GM10248 (cell line): ENCODE measurements at places on chromosomes 2 and 18.
A peak's percentile ranks its signal among the peaks of the same experiment; 100 is the strongest.

DNA sequence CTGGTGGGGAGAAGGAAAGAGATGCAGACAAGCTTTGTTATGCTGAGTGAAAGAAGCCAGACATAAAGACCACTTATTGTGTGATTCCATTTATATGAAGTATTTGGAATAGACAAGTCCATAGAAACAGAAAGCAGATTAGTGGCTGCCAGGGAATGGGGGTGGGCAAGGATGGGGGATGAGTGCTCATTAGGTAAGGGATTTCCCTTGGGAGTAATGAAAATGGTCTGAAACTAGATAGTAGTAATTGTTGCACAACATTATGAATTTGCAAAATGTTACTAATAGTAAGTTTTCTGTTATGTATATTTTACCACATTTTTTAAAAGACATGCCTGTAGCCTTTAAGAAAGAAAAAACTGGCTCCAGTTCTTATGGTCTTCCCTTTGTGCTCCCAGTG is 154.9 kb downstream of the LNPK start:
- DNase-seq: no peak

DNA sequence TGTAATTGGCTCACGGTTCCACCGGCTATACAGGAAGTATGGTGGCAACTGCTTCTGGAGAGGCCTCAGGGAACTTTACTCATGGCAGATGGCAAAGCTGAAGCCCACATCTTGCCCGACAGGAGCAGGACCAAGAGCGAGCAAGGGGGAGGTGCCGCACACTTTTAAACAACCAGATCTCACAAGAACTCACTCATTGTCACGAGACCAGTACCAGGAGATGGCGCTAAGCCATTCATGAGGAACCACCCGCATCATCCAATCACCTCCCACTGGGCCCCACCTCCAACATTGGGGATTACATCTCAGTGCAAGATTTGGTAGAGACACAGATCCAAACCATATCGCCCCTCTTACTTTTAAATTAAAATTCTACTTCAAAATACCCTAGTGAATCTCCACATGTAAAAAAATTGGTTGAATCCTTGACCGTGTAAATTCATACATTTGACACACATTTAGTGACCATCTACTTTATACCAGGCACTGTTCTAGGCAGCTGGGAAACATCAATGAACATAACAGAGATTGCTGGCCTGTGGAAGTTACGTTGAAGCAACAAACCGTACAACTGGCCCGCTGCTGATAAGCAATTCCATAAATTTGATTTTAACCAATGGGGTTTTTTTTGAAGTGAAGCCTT is 87.6 kb downstream of the ALPK2 start:
- DNase-seq: no peak

- no peak for DNase-seq
Measured at GRCh38 chr2:151967829-151968722, 130.8 kb downstream of the CACNB4 start.

GRCh38 chr2:207115715-207116364 is 49.9 kb downstream of the KLF7 start:
- DNase-seq: no peak

DNA sequence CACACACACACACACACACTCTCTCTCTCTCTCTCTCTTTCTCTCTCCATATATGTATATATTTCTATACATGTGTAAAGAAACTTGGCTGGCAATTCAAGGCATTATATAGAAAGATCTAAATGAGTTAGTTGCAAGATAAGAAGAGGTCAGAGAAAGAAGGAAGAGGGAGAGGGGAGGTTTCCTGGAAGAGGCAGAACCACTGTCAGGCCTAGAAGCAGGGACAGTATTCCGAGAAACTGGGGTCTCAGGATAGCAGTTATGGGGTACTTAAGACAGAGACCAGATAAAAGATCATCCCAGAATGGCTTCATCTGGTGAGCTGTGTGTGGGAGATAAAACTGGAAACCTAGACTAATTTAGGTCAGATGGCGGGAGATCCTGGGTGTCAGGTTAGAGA is 180.8 kb downstream of the CAMKMT start:
- DNase-seq: no peak

GRCh38 chr2:168686452-168687191 is 115.8 kb upstream of the NOSTRIN start:
- DNase-seq: no peak

DNA sequence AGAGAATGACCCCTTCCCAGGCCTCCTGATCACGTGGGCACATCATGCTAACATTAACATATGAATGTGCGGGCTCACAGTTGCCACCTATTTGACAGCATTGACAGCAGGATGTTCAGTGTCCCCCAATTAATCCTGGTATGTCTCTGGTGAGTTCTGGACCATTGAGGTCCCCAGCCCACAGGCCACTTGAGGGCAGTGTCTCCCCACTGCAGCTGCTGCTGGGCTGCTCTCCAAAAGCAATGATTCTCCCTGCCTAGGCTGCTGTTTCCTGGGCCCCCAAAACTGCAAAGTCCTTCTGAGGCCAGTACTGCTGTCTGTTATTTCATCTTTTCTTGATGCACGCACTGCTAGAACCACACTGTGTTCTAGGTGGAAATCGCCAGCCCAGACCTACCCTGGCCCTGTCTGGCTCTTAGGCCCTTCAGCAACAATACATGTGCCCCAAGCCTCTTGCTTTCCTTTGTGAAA is 52.7 kb upstream of the MAPK4 start:
- peak; percentile 32 for DNase-seq

DNA sequence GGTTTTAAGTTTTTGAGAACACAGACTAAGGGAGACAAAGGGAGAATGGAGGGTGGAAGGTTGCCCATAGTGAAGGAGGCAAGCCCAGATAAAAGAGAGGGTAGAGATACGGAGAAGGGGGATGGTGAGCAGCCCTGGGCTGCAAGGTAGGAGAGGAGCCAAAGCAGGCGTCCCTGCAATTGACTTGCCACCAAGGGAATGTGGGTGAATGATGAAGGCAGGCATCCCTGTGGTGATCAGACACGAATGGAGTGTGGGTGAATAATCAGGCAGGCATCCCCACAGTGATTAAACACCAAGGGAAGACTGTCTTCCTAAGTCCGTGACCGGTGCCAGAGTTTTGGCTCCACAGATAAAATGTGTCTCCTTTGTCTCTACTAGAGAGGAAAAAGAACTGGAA is 16.5 kb upstream of the ALPK2 start:
- DNase-seq: no peak

GRCh38 chr2:240500561-240501423 is 57.0 kb downstream of the ANKMY1 start:
- DNase-seq: no peak

GRCh38 chr2:62076980-62077638 is 118.8 kb upstream of the B3GNT2 start:
- peak; percentile 25 for DNase-seq

DNA sequence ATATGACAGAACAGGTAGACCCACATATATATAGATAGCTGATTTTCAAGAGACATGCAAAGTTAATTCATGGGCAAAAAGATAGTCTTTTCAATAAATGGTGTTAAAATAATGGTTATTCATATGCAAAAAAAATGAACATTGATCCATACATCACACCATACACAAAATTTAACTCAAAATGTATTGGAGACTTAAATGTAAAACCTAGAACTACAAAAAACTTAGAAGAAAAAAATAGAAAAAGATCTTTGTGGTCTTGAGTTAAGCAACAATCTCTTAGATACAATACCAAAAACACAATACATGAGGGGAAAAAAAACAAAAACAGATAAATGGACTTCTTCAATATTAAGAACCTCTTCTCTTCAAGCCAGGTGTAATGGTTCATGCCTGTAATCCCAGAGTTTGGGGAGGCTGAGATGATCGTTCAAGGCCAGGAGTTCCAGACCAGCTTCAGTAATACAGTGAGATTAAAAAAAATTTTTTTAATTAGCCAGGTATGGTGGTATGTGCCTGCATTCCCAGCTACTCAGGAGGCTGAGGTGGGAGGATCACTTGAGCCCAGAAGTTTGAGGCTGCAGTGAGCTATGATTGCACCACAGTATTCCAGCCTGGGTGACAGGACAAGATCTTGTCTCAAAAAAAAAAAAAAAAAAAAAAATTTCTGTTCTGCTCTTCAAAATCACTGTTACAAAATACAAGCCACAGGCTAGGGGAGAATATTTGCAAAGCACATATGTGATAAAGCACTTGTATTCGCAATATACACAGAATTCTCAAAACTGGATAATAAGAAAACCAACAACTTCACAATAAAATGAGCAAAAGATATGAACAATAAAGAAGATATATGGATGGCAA is 32.7 kb upstream of the MYCN start:
- DNase-seq: no peak

DNA sequence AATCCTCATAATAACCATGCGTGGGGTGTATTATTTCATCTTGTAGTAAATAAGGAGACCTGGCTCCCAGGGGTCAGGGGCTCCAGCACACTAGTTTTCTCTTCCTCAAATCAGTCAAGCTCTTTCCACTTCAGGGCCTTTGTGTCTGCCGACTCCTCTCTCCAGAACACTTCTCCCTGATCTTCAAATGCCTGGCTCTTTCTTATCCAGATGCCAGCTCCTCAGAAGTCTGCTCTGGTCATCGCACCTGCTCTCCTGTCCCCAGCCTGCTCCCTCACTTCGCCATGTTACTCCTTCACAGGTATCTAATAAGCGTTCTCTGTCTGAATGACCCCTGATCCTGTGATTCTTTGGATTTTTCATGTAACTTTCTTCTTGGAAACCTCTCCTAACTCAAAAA is 62.0 kb downstream of the GYPC start:
- no peak for DNase-seq

- DNase-seq: peak; percentile 16
Measured at GRCh38 chr18:45106331-45106774, 425.7 kb downstream of the SETBP1 start.

DNA sequence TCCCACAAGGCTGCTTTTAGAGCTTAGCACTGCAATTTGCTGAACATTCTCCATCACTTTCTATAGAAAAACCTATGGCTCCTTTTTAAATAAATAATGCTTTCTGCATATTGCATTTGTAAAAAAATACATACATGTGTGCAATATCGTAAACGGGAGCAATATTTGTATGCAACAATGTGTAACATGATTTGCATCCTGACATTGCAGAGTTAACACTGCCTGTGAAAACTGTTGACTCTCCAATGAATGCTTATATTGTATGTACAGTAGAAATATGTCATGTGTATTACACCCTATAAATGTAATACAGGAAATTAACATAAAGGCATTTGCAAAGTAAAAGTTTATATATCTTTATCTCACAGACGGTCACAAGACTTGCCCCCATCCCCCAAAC is 135.0 kb upstream of the PIEZO2 start:
- no peak for DNase-seq

GRCh38 chr2:143150287-143150686 is 21.1 kb downstream of the ARHGAP15 start:
- DNase-seq: no peak

GRCh38 chr2:95738301-95738700 is 146.5 kb downstream of the TRIM43 start:
- DNase-seq: no peak
